ENCODE measurements at places on chromosomes 1 and 21.
A peak's percentile ranks its signal among the peaks of the same experiment; 100 is the strongest.

DNA sequence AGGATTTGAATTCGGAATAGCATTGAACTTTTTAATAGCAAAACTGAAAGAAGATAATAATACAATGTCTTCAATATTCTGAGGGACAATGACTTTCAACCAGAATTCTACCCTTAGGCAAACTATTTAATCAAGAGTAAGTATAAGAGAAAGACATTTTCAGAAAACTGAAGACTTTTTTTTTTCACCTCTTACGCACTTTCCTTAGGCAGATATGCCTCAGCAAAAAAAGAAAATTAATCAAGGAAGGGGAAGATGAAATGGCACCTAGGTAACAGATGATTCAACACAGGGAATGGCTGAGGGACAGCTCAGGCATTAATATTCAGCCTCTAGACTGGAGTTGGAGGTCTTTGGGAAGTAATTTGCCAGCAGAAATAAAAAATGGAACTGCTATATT is 184.9 kb downstream of the URB2 start:
- DNase-seq, result no peak

DNA sequence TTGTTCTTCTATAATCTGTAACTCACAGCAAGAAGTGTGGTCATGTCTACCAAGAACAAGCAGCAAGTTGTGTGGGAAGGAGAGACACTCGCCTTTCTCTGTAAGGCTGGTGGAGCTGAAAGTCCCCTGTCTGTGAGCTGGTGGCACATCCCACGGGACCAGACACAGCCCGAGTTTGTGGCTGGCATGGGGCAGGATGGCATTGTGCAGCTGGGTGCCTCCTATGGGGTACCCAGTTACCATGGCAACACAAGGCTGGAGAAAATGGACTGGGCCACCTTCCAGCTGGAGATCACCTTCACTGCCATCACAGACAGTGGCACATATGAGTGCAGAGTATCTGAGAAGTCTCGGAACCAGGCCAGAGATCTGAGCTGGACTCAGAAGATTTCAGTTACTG is 15.5 kb downstream of the CD101 start:
- DNase-seq, result no peak

DNA sequence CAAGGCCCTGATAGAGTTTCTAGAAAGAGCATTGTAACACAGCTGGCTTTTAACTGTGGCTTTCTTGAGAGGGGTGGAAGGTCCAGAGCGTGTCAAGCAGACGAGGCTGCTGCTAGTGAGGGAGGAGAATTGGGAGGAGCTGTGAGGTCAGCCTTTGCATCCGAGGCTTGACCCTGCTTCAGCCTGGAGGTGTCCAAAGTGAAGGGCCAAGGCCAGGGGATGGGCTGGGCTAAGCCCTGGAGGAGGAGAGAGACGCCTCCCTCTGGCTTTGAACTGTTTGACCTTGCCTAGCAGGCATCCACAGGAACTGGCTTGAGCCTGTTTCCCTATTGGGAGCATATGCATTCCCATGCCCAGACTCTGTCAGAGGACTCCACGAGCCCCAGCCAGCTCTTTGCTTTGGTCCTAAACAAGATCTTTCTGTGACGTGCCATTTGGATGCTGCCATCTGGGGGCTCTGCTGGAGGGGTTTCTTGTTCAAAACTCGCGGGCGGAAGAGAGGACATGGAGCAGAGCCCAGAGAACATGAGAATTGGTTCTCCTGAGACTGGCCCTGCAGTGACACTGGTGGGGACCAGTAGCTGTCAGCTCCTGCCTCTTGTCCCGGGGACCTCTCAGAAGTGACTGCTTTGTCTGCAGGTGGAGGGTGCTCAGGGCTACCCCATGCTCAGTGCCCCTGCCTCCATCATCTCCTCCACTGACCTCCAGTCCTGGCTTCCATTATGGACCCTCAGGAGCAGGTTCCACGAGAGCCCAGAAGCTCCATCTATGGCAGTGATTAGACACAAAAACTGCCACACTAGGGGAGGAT is 5.5 kb downstream of the ACTRT2 start:
- no peak for DNase-seq

GRCh38 chr1:155037043-155037442 is 3.4 kb downstream of the DCST1 start:
- no peak for DNase-seq

DNA sequence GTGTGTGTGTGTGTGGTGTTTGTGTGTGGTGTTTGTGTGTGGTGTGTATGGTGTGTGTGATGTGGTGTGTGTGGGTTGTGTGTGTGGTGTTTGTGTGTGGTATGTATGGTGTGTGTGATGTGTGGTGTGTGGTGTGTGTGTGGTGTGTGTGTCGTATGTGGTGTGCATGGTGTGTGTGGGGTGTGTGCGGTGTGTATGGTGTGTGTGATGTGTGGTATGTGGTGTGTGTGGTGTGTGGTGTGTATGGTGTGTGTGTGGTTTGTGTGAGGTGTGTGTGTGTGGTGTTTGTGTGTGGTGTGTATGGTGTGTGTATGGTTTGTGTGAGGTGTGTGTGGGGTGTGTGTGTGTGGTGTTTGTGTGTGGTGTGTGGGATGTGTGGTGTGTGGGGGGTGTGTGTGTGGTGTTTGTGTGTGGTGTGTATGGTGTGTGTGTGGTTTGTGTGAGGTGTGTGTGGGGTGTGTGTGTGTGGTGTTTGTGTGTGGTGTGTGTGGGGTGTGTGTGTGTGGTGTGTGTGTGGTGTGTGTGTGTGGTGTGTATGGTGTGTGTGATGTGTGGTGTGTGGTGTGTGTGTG is 106.2 kb upstream of the ADAR start:
- DNase-seq, result no peak

DNA sequence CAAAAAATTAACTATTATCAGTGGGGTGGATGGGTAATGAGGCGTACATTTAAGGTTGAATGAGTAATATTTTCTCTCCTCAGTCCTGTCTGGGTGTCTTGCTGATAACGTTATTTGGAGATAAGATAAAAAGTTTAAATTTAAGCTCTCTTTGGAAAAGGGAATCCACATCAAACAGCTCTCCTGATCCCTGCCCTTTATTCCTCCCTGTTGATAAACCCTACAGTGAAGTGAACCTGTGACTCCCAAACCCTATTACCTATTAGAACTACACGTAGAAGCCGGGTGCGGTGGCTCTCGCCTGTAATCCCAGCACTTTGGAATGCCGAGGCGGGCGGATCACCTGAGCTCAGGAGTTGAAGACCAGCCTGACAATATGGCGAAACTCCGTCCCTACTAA is 9.9 kb upstream of the GPR161 start:
- DNase-seq, result no peak

DNA sequence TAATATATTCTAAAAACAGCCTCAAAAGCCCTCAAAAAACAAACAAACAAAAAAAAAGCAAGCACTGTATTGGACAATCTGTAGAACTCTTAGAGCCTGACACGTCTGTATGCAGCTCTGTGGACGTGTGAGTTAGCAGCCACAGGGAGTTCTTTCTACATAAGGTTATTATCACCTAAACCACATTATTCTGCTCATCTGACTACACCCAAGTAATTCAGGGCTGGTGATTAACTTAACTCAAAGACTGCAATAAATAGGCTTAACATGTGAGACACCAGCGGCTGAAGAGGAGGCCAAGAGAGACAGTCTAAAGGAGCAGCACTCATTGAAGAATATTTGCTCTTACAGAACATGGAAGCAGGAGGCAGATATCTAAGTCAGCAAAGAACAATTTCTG is 316.0 kb downstream of the VAV3 start:
- no peak for DNase-seq

GRCh38 chr1:201758499-201759050 is 70.4 kb upstream of the IPO9 start:
- no peak for DNase-seq

DNA sequence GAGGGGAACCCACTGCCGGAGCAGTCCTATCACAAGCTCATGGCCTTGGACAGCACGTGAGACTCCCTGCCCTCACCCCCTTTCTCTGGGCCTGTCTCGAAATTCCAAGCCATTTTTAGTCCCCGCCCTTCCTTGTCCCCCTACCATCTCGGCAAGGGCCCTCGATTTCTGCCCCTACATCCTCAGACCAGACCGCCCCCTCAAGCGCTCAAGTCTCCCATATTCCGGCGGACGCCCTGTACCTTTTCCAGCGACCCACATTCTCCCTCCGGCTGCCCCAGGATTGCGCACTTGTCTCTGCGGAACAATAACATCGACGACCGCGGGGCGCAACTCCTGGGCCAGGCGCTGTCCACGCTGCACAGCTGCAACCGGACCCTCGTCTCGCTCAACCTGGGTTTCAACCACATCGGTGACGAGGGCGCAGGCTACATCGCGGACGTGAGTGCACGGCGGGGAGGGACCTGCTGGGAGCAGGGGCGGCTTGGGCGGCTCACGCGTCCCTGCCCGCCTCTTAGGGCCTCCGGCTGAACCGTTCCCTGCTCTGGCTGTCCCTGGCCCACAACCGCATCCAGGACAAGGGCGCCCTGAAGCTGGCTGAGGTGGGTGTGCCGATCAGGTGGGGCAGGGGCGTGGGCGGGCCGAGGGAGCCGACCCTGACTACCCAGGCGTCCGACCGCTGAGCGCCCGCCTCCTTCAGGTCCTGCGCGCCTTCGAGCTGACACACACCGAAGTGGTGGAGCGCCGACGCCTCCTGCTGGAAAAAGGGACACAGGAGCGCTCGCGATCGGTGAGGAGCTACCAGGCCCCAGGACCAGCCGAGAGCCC is 7.0 kb downstream of the LRRC71 start:
- DNase-seq, result peak; percentile 74

DNA sequence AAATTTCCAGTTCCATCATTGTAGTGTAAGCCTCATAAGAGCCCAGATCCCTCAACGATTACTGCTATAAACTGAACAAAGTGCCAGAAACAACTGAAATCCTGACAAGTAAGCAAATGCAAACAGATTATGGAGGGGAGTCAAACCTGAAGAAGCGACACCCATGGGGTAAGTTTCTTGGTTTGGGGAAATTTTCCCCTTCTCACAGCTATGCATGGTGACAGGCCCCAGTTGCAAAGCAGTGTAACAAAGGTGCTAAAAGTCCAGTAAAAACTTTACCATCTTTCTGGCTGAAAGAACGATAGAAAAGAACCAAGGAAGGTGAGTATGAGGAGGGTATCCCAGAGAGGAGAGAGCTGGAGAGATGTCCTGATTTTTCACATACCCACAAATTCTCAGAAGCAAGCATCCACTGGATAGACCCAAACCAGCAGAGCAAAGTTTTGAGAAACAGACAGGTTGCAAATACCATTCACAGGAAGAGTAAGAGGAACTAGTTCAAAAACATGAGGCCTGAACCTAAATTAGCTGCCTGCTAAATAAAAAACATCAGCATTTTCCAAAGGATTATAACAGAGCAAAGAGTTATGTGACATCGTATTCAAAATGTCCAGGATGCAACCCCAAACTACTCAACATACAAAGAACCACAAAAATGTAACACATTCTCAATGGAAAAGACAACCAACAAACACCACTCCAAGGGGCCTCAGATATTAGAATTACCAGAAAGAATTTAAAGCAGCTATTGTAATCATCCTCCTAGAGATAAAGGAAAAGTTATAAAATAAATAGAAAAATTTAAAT is 14.5 kb downstream of the SCYL3 start:
- no peak for DNase-seq

DNA sequence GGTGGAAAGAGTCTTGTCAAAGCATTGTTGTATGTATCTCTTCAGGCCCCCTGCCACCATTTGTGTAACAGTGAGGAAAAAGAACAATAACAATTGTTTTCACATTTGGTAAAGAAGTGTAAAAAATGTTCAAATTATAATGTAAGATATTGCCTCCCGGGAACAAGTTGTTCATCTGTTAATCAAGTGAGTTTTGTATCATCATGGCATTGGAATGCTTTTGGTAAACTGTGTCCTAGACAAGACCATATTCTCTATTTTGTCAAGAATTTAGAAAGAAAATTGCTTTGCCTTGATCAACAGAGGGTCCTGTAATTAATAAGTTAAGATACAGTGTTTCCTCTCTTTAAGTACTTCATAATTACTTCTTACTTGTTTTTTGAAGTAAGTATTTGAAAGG is 692.0 kb upstream of the NR5A2 start:
- DNase-seq, result peak; percentile 7

DNA sequence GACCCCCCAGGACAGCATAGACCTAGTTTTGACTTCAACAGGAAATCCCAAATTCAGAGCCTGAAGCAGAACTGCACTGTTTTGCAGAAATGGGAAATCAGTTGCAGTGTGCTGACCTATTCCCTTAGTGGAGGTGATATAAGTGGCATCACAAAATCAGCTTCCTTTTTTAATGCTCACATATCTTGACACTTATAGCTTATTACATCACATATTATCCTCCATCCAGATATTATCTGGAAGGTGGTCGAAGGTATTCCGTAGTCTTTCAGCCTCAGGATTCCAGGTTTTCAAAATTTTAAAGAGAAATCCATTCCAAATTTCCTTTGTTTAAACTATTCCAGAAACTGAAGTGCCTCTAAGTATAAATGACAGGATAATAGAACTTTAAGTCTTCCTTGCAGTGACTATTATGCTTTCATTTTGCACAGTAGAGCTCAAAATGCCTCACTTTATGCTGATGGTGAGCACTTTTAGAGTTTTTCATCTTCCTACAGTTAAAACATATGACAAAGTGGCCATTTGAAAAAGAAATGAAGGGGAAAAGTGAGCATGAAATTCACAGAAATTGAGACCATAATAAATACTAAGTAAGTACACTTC is 106.4 kb upstream of the DPYD start:
- DNase-seq, result no peak

GRCh38 chr1:93111561-93111960 is 32.5 kb downstream of the MTF2 start:
- DNase-seq, result peak; percentile 4

- no peak for DNase-seq
Measured at GRCh38 chr1:53321776-53322602, 5.9 kb downstream of the LRP8 start.

DNA sequence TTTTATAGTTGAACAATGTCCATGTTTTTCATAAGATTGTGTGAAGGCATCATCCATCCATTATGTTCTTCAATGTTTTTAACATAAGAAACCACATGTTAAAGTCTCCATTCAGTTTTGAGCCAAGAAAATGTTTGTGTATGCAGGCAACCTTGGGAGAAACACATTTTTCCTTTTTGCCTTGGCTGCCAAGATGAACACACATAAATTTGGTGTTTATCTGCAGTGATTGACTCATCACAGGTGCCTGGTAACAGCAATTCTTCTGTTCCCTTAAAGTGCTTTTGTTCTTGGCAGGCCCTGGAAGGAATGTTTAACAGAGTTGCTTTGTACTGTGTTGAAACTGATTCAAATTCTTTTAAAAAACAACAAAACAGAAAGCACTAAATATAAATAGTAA is 709.9 kb upstream of the ADGRL4 start:
- DNase-seq, result peak; percentile 94

DNA sequence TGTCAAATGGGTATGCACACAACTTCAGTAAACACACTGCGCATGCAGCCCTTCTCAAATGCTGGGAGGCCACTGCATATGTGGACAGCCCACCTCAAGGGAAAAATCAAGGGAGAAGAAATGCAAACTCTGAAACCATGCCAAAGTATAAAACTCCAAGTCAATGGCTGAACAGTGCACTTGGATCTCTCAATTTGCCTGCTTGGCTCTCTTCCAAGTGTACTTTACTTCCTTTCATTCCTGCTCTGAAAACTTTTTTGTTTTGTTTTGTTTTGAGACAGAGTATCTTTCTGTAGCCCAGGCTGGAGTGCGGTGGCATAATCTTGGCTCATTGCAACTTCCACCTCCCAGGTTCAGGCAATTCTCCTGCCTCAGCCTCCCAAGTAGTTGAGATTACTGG is 18.8 kb upstream of the COP1 start:
- no peak for DNase-seq

Data from fibroblast of pulmonary artery (primary cell).